ENCODE measurements at places on chromosomes 5 and 9.

- DNase-seq = no peak
Observed at GRCh38 chr5:21219251-21219650, 1231.3 kb upstream of the CDH18 start.

- DNase-seq = no peak
Observed at GRCh38 chr5:149804478-149805450, 74.7 kb downstream of the PPARGC1B start.

DNA sequence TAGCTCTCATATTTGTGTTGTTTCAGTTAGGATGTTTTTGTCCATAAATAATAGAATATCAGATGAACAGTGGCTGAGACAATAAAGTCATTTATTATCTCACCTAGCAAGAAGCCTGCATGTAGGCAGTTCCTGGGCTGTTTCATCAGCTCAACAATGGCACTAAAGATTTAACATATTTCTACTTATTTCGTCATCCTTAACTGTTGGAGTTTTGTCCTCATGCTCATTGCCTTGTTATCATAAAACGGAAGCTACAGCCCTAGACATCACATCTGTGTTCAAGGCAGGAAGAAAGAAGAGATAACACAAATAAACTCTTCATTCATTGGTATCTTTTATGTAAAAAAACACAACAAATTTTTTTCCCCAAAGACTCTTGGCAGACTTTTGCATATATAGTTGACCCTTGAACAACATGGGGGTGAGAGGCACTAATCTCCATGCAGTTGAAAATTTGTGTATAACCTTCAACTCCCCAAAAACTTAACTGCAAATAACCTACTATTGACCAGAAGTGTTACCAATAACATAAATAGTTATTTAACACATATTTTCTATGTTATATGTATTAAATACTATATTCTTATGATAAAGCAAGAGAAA is 277.2 kb upstream of the ADRA1B start:
- DNase-seq = no peak

DNA sequence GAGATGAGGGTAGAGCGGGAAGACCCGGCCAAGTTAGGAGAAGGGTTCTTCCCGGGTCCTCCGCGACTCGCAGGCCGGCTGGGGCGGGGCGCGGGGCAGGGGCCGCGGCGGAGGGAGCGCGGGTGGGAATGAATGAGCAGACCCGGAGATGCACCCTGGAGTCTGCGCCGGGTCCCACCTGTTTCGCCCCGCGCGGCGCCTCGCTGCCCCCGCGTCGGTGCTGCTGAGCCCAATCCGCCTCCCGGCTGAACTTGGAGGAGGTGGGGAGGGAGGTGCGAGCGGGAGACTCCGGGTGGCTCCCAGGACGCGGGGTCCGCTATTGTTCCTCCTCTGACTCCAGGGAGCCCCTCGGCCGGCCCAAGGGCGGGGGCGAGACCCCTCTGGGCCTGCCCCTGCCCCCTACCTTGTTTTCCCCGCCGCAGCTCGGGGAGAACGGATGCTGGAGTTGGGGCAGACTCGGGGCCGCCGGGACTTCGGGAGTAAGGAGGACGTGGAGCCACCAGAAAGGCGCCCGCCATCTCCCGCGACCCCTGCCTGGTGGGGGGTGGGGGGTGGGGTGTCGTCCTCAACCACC is 659 bp downstream of the RAI14 start:
- DNase-seq = no peak

- no peak for DNase-seq
Observed at GRCh38 chr5:148911386-148911785, 85.0 kb downstream of the ADRB2 start.

DNA sequence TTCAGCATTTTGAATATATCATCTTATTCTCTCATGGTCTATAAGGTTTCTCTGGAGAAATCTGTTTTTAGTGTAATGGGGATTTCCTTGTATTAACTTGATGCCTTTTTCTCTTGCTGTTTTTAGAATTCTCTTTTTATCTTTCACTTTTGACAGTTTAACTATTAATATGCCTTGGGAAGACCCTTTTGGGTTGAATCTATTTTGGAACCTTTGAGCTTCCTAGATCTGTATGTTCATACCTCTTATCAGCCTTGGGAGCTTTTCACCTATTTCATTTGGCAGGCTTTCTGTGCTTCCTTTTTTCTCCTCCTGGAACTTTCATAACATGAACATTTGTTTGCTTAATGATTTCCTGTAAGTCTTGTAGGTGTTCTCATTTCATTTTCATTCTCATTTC is 22.2 kb downstream of the RCL1 start:
- DNase-seq = no peak

GRCh38 chr9:107142430-107142829 is 140.6 kb upstream of the RAD23B start:
- no peak for DNase-seq

DNA sequence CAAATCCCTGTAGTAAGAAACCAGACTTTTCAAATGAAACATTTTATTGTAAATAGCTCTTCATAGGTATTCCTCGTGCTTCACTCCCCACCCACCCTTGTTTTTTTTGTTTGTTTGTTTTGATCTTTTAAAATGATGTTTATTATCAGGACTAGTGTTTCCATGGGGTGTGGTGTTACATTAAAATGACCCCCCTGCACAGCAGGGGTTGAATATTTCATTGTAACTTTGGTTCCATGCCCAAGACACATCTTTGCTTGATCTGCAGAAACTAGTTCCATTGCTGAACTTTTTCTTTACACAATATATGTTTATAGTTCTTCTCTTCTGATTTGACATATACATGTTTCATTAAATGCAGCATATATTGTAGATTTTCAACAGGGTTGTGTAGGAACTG is 81.3 kb upstream of the DPYSL3 start:
- DNase-seq = no peak

- DNase-seq = no peak
Observed at GRCh38 chr5:135033901-135034235, at the start of gene PITX1. PITX1 (minus strand) TSS chr5:135034228; CDS start chr5:135033881, 347 bp downstream.

DNA sequence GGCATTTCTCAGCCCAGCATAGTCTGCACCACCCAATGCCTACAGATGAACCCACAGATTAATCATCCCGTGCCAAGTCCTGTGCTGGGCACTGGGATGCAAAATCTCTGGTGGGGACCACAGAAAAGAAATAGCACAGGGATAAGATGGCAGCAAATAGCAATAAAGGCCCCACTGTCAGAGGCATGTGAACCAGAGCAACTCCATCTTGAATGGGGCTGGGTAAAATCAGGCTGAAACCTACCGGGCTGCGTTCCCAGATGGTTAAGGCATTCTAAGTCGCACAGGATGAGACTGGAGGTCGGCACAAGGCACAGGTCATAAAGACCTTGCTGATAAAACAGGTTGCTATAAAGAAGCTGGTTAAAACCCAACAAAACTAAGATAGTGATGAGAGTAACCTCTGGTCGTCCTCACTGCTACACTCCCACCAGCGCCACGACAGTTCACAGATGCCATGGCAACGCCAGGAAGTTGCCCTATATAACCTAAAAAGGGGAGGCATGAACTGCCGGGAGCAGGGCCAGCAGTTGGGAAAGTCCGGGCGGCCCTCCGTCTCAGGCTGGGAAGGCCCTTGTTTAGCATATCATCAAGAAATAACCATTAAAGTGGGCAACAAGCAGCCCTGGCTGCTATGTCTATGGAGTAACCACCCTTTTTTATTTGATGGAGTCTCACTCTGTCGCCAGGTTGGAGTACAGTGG is 65.2 kb downstream of the C9orf50 start:
- no peak for DNase-seq

- no peak for DNase-seq
Observed at GRCh38 chr5:99349787-99350186, 421.0 kb upstream of the CHD1 start.
